ENCODE measurements at places on chromosomes 13 and 19. TPM values are rescaled to one million over a fixed set of nuclear protein-coding genes. Genes with fewer than 3 reads are reported as not detected.

DNA sequence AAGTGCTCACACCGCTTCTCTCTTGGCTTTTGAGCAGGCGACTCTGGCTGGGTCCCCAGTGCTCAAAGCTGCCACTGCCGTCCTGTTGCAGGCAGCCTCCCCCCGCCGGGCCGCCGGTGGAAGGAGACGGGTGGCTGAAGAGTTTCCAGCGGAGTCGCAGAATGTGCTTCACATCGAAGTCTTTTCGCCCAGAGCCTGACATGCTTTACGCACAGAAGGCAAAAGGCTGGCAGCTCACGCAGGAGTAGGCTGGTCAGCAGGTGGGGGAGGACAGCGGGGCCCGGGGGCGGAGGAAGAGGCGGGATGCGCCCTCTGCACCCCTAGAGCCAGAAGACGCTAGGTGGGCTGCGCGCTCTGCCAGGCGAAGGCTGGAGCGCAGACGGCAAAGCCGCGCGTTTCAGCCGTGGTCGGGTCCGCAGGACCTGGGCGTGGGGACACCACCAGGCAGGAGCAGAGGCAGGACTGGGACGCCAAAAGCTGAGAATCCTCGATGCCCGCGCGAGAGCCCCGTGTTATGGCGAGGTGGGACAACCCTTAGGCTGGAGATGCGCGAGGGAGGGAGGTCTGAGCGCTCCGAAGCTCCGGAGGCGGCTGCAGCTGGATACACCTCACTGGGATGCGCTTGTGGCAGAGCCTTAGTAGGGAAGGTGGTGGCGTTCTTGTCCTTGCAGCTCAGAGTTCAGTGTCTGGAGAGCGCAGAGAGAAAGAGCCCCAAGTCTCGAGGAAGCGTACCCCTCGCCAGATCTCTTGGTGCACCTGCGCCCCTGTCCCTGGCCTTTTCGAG, at the start of gene ATXN8OS:
Gene ATXN8OS, plus strand, starts transcription at position 329 of the 784 bp plus-strand sequence.
- no peak for DNase-seq

DNA sequence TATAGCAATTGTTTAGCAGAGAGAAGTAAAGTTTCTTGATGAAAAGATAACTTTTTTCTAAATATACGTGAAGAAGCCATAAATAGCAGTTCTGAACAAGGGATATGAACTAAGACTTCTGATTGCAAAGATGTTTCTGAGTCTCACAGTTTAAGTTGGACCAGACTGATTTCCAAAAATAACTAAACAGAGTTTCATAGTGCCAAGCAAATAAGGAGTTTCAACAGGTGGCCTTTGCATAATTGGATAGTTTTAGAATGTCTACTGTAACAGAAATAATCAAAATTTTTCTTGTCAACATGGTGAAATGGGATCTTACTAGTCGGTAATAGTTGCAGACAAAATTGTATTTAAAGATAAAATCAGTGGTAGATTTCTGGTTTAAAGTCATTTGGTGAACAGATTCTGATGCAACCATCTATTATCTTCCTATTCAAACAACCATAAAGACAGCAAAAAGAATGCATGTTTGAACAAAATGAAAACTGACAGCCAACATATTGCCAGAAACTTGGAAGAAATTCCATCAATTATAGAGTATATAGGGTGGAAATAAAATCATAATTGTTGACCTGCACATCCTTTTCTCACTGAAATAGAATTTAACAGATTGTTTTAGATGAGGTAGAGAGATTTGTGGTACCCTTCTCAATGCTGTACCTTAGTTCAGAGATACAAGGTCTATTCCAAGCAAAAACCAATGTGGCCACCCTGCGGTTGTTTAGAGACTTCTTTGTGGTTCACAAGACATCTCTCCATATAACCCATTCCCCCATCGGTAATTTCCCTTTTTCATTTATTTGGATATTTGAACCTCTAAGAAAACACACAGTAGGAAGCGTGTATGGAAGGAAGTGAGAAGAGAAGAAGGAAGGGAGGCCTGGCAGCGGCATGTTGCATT, 275.3 kb downstream of the COG6 start:
- no peak for DNase-seq

- no peak for DNase-seq
These were observed 45.3 kb downstream of the ACTN4 start for GRCh38 chr19:38692458-38693379.

- DNase-seq: no peak
These were observed 10.4 kb downstream of the ADGRE2 start for GRCh38 chr19:14768001-14768400.

- no peak for DNase-seq
These were observed 9.3 kb upstream of the IGFL3 start for GRCh38 chr19:46133777-46134241.

DNA sequence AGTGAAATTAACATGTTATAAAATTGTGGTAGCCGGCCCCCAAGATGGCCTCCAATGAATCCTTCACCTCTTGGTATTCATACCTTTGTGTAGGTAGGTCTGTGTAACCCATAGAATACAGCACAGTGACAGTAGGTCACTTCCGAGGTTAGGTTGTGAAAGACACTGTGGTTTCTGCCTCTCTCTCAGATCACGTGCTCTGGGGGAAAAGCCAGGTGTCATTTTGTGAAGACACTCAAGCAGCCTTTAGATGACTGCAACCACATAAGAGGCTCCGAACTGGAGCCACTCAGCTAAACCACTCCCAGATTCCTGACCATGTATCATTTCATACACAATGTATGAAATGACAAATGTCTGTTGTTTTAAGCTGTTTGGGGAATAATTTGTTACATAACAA, 9.8 kb upstream of the USPL1 start:
- DNase-seq: no peak

DNA sequence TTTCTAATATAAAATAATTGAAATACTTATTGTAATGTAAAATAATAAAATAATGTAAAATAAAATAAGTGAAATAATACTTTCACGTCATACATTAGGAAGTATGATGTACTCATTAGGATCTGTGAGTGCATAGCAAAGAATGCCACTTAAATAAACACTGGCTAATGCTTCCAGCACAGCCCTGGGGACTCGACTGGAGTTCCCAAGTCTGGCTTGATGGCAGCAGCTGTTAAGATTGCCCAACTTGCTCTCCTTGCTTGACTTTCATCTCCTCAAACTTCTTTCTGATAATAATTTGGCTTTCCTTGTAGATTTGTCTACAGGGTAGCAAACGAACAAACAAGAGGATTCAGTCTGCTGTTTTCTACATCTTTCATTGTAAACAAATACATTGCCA, 191.9 kb downstream of the COG6 start:
- DNase-seq: no peak

GRCh38 chr19:45097776-45098520, 5.0 kb downstream of the PPP1R37 start:
- DNase-seq: peak; percentile 70

DNA sequence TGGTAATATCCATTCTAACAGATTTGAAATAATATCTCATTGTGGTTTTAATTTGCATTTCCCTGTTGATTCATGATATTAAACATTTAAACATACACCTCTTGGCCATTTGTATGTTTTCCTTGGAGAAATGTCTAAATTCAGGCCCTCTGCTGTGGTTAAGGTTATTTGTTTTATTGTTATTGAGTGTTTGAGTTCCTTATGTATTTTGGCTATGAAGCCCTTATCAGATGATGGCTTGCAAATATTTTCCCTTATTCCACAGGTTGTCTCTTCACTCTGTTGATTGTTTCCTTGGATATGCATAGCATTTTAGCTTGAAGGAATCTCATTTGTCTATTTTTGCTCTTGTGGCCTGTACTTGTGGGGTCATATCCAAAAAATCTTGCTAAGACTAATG, 303.6 kb downstream of the GPC5 start:
- no peak for DNase-seq

GRCh38 chr19:13260883-13261653, 110.9 kb downstream of the IER2 start:
- peak; percentile 51 for DNase-seq

GRCh38 chr13:106532111-106532929, 3.1 kb downstream of the EFNB2 start:
- DNase-seq: no peak

DNA sequence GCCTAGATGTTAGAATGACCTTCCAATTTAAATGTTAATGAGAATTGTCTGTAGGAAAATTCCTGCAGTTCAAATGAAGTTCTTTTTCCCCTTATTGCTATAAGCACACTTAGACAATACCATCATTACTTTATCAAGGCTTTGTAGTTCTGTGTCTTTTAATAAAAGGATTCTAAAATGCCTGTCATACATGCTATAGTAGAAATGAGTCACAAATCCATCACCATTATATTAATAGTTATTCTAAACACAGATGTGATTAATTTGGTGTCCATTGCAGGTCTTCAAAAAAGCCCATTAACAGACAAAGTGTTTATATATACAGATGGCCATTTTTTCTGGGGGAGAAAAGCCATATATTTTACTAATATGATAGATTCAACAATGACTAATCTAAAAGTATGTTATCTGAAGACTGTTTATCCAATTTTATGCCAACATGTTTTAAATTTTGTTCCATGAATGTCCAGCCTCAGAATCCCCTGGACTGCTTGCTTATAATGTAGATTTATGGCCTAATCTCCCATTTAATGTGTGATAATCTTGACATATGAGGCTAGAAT, 1678.3 kb upstream of the PCDH20 start:
- DNase-seq: no peak

GRCh38 chr19:42601811-42602443, 7.2 kb upstream of the CEACAM8 start:
- DNase-seq: no peak

GRCh38 chr13:50713523-50714248, 129.8 kb downstream of the DLEU7 start:
- no peak for DNase-seq

DNA sequence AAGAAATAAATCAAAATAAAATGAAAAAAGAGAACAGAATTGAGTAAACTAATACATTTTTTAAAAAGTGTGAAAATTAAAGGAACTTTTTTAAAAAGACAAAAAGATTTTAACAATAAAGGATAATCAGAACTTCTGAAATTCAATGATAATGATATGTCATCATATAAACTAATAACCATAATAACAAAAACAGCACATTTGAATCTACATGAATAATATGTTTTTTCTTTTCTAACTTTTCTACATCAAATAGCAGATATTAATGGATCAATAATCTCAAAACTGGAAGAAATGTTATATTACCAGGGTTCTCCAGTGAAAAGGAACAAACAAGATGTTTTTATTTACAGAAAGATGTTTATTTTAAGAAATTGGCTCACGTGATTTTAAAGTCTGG, 903.3 kb upstream of the MIR17HG start:
- DNase-seq: no peak

DNA sequence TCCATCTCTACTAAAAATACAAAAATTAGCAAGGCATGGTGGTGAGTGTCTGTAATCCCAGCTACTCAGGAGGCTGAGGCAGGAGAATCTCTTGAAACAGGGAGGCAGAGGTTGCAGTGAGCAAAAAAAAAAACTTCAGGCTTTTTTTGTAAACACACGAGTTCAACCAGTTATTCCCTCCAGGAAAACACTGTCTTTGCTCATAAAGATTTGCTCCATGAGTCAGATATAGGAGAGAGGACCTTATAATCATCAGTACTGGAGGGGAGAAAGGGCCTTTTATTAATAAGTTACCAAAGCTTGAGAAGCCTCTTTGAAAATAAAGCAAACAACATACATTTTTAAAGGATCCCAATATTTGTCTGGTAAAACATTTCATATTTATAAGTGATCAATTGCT, 110.7 kb downstream of the EFNB2 start:
- DNase-seq: no peak

DNA sequence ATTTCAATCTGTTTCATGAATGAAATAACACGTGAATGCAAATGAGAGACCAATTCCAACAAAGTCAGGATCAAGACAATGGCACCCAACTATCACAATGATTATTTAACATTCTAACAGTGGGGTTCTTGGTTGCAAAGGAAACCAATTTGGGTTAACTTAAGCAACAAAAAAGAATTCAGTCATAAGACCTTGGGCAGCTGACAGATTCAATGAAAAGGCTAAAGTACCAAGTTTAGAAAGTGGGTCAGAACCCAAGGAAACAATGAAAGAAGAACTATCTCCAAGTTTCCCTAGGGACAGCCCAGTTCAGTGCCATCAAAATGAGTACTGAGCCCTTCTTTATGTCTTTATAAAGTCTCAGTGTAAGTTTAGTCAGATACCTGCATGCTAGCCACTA, 17.5 kb upstream of the SIGLEC14 start:
- DNase-seq: no peak

- no peak for DNase-seq
These were observed 137.0 kb downstream of the KCNRG start for GRCh38 chr13:50152224-50152623.

DNA sequence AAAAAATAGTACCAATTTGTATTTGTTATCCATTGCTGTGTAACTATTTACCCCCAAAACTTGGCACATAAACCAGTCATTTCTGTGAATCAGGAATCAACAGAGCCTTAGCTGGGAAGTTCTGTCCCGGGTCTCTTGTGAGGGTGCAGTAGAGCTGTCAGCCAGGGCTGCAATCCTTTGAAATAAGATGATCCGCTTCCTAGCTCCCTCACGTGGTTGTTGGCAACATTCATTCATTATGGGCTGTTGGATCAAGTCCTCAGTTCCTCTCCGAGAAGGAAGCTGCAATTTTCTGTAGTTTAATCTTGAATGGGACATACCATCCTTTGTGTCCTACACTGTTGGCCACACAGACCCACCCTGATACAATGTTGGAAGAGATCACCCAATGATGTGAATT, 277.2 kb downstream of the SUCLA2 start:
- DNase-seq: no peak

Gene CLDN10
- total RNA-seq: not detected

Gene KLK14
- total RNA-seq: not detected

Gene PEAK3
- total RNA-seq: 0.99 TPM

Gene SULT2A1
- total RNA-seq: 0.75 TPM

Gene GPR183
- 5.4 TPM for total RNA-seq

All from ureter (tissue), 1 donor.